Stomach (tissue), 19 donors: ENCODE measurements at places on chromosomes 2 and 18. TPM values are rescaled to one million over a fixed set of nuclear protein-coding genes. Genes with fewer than 3 reads are reported as not detected.

- no peak for DNase-seq
- peak overlapping the region; percentile 88 for H3K4me3 ChIP-seq
- H3K36me3 ChIP-seq = no peaks in the 10 kb centered on the region
- no peaks in the 10 kb centered on the region for H3K27me3 ChIP-seq
- H3K27ac ChIP-seq = peak overlapping the region; percentile 73
Observed at GRCh38 chr2:47403609-47404193, 745 bp downstream of the MSH2 start.

GRCh38 chr2:40200366-40200915 lies 251.4 kb downstream of the SLC8A1 start:
- no peak for DNase-seq
- H3K27ac ChIP-seq = no peak overlapping the region
- no peaks in the 10 kb centered on the region for H3K36me3 ChIP-seq
- H3K27me3 ChIP-seq = no peaks in the 10 kb centered on the region
- H3K4me1 ChIP-seq = no peaks in the 10 kb centered on the region
- no peak overlapping the region for H3K4me3 ChIP-seq

GRCh38 chr2:188931361-188931760 lies 42.8 kb upstream of the COL3A1 start:
- no peaks in the 10 kb centered on the region for H3K36me3 ChIP-seq
- DNase-seq = no peak
- no peak overlapping the region for H3K27ac ChIP-seq

GRCh38 chr2:127615511-127616166 lies 30.3 kb upstream of the GPR17 start:
- H3K4me3 ChIP-seq = no peak overlapping the region
- no peaks in the 10 kb centered on the region for H3K36me3 ChIP-seq
- DNase-seq = no peak
- no peak overlapping the region for H3K27ac ChIP-seq
- no peaks in the 10 kb centered on the region for H3K4me1 ChIP-seq

DNA sequence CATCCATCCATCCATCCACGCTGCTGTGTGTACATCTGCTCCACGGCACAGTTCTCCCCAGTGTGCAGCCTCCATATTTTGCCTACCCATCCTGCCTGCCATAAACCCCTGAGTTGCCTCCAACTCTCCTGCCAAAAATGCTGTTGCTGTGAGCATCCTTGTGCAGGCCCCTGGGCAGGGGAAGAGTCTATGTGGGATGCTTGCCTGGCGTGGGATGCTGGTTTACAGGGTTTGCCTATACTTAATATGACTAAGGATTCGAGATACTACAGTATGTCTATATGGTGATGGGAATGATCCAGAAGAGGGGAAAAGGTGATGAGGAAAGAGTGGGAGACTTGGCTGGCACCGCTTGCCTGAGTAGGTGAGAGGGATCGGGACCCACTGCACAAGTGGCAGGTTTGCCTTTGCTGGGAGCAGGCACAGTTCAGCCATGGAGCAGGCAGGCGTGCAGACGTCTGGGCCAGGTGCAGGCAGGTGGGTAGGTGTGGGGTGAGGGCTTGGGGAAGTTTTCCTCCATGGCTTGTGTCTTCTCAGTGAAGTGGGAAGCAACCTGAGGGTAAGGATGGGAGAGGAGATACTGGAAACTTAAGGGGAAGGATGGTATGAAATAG lies 30.2 kb upstream of the FAHD2A start:
- no peaks in the 10 kb centered on the region for H3K36me3 ChIP-seq
- H3K4me1 ChIP-seq = no peaks in the 10 kb centered on the region
- H3K27ac ChIP-seq = no peak overlapping the region
- no peaks in the 10 kb centered on the region for H3K27me3 ChIP-seq
- DNase-seq = no peak
- H3K4me3 ChIP-seq = no peak overlapping the region

- DNase-seq = no peak
- H3K4me3 ChIP-seq = no peak overlapping the region
- no peaks in the 10 kb centered on the region for H3K27me3 ChIP-seq
- no peaks in the 10 kb centered on the region for H3K36me3 ChIP-seq
Observed at GRCh38 chr2:85718885-85719492, 24.8 kb downstream of the GNLY start.

The HK2 gene
- 5.8 TPM for total RNA-seq

The M1AP gene
- total RNA-seq = 0.18 TPM

The OSR1 gene
- 10.7 TPM for total RNA-seq
